ENCODE measurements at places on chromosomes 6 and 20.
A peak's percentile ranks its signal among the peaks of the same experiment; 100 is the strongest.

DNA sequence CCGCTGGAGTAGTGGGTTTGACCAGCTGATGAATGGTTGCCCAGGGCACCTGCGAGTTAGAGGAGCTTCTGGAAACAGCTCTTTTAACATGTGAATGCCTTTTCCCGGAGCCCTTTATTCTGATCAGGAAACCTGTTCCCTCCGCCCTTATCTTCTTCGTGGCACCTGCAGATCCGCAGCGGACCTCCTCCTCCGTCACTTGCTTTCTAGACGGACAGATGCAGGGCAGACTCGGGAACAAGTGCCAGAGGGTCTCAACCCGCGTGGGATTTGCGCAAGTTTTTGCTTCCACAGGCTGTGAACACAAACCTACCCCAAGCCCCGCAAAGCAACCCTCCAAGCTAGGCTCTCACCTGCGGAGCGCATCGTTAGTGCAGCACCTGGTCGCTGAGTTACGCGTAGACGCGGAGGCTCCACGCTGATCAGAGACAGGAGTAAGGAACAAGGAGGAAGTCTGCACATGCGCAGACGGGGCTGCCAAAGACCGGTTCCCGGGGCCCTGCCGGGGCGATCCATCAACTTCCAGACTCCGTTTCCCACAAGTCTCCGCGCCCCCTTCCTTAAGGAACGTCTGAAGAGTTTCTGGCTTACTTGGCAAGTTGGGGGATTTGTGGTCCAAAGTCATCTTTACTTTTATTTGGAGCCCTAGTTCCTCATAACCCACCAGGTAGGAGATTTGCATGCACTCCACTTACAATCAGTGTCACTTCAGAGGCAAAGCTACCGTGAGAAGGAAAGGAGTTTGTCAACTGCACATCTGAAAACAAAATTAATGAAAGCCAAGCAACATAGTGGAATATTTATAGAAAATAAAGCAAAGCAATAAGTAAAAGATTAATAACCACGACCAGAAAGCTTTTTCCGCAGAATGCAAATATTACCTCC is 52.7 kb upstream of the ELMO2 start:
- DNase-seq: peak; percentile 44

GRCh38 chr6:135052939-135053338 is 1.7 kb downstream of the HBS1L start:
- peak; percentile 19 for DNase-seq

- no peak for DNase-seq
Measured at GRCh38 chr6:22322103-22323030, 25.5 kb upstream of the PRL start.

DNA sequence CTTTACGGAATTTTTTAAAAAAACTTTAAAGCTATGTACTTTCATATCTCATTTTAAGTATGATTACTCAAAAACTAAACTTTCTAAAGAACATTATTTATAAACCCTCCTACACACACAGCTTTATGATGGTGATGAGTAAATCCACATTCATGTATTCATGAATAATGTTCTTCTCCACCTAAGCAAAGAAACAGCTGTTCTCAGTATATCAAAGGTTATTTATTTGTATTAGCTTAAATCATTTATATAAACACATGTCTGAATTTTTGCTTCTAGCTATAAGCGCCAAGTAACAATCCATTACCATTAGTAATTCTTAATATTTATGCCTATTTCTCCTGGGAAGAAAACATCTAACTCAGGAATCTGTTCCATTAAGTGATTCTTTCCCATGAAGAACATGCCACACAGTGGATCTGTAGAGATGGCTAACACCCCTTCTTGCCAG is 63.3 kb downstream of the SMLR1 start:
- DNase-seq: no peak

DNA sequence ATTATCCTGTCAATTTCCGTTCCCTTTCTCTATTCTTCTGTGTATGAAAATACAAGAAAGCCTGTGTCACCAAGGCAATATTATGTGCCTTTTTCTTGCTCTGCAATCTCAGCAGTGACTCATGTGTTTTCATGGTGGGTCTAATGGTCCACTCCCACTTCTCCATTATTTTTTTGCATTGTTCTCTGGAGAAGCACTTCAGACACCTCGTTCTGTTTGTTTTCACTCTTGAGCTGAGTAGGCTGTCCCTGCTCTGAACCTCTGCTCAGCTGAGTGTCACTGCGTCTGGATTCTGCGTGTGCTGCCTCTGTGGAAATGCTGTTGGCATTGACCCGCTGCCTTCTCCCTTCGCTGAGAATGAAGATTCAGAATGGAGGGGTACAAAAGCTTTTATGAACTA is 230.6 kb downstream of the TMEM242 start:
- no peak for DNase-seq

DNA sequence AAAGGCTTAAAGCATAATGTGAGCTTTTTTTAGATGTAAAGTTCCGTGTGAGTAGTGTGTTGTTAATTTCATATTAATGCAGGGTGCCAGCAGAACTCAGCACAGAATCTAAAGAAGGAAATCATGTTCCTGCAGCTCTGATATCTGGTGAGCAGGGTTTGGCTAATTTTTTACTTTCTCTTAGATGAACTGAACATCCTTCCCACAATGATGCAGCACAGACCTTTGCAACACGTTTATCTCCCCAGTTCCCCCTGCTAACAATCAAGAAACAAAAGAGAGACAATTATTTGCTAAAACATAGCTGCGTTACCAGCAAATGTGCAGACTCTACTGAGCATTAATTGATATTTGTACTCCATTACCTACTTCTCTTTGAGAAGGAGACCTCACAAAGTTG is 39.1 kb upstream of the ATXN1 start:
- no peak for DNase-seq

Measured in epithelial cell of esophagus (primary cell).